Vagina (tissue), 2 donors: ENCODE measurements at places on chromosomes 2 and 18. TPM values are rescaled to one million over a fixed set of nuclear protein-coding genes. Genes with fewer than 3 reads are reported as not detected.

The TMEM178A gene
- total RNA-seq = 2.0 TPM

The ANKRD62 gene
- 1.2 TPM for total RNA-seq

The DSEL gene
- 7.6 TPM for total RNA-seq

The CAPN10 gene
- total RNA-seq = 14.2 TPM

The ERFE gene
- total RNA-seq = not detected

The NYAP2 gene
- total RNA-seq = 0.25 TPM

The FNDC4 gene
- total RNA-seq = 18.2 TPM

The GAL3ST2 gene
- 0.98 TPM for total RNA-seq

The LTBP1 gene
- total RNA-seq = 48.4 TPM

DNA sequence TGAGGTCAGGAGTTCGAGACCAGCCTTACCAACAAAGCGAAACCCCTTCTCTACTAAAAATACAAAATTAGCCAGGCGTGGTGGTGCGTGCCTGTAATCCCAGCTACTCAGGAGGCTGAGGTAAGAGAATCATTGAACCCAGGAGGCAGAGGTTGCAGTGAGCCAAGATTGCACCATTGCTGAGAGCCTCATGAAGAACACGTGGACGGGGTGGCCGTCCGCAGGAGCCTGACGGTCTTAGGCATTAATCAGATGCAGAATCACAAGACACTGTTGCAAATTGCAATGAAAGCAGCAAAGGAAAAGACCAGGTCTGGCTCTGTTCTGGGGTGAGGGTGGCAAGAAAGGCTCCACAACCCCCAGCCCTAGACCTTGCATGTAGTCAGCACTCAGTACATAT lies 104.0 kb upstream of the SLC66A3 start:
- H3K27me3 ChIP-seq = no peaks in the 10 kb centered on the region
- H3K27ac ChIP-seq = no peak overlapping the region
- H3K36me3 ChIP-seq = no peaks in the 10 kb centered on the region

GRCh38 chr2:164055623-164056022 lies 319.8 kb upstream of the FIGN start:
- no peak overlapping the region for H3K4me3 ChIP-seq
- DNase-seq = no peak
- H3K36me3 ChIP-seq = no peaks in the 10 kb centered on the region
- no peaks in the 10 kb centered on the region for H3K4me1 ChIP-seq
- H3K27ac ChIP-seq = no peak overlapping the region

DNA sequence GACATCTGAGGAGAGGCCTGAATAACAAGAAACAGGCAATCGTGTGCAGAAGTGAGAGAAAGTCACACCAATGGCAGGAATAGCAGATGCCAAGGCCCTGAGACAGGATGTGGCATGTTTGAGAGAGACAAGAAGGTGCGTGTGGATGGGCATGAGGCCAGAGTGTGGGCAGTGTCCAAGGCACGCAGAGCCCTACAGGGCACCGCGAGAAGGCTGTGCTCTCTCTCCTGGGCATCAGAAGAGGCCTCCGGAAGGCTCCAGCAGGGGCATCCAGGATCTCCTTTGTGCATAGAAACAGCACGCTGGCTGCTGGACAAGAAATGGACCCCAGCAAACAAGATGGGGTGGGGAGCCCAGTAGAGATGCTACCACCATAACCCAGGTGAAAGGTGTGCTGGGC lies 239.0 kb upstream of the RAB6C start:
- no peak for DNase-seq
- no peaks in the 10 kb centered on the region for H3K4me1 ChIP-seq
- no peak overlapping the region for H3K27ac ChIP-seq

GRCh38 chr2:67579216-67579615 lies 182.1 kb downstream of the ETAA1 start:
- no peak overlapping the region for H3K27ac ChIP-seq
- no peak for DNase-seq
- H3K4me1 ChIP-seq = no peaks in the 10 kb centered on the region
- H3K4me3 ChIP-seq = no peak overlapping the region
- H3K36me3 ChIP-seq = no peaks in the 10 kb centered on the region

GRCh38 chr18:46910856-46911255 lies 6.5 kb downstream of the PIAS2 start:
- H3K27ac ChIP-seq = no peak overlapping the region
- DNase-seq = no peak
- H3K36me3 ChIP-seq = no peaks in the 10 kb centered on the region
- H3K4me3 ChIP-seq = no peak overlapping the region
- H3K4me1 ChIP-seq = peaks cover 9% of the 10 kb centered on the region

DNA sequence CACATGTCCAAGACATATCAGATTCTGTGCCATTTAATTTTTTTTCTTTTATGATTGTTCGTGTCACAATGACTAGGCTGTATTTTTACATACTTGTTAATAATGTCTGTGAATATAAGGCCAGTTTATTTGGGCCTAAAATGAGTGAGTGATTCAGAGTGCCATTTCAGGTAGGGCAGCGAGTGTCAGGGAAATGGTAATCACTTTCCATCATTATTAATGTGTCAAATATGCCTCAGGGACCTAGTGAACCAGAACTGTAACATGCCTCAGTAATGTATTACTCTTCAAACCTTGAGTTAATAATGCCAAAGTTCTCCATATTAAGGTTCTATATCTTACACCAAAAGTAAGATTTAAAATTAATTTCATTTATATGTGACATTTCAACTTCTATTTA lies 8.6 kb downstream of the FAM171B start:
- no peak overlapping the region for H3K4me3 ChIP-seq
- no peak overlapping the region for H3K27ac ChIP-seq
- H3K36me3 ChIP-seq = no peaks in the 10 kb centered on the region
- no peaks in the 10 kb centered on the region for H3K4me1 ChIP-seq
- no peaks in the 10 kb centered on the region for H3K27me3 ChIP-seq
- no peak for DNase-seq

DNA sequence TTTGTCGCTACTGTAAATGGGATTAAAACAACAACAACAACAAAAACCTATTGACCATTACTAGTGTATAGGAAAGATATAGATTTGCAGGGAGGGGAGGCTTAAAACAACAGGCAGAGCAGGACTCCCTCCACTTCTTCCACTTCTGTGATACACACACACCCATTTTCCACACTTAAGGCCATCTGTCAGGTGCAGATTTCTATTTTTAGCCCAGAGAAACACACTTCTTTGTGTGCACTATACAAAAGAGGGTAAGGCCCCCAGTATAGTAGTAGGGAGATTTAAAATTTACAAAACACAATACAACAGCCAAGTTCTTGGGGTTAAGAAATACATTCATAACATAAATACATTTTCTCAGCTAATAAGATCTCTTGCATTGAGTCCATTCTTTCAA lies 22.4 kb downstream of the PTPN2 start:
- no peaks in the 10 kb centered on the region for H3K27me3 ChIP-seq
- peaks cover 12% of the 10 kb centered on the region for H3K4me1 ChIP-seq
- no peaks in the 10 kb centered on the region for H3K36me3 ChIP-seq
- no peak overlapping the region for H3K27ac ChIP-seq

GRCh38 chr2:121297217-121297830 lies 12.3 kb upstream of the TFCP2L1 start:
- no peaks in the 10 kb centered on the region for H3K4me1 ChIP-seq
- H3K27ac ChIP-seq = no peak overlapping the region
- DNase-seq = no peak
- H3K4me3 ChIP-seq = no peak overlapping the region

- no peaks in the 10 kb centered on the region for H3K4me1 ChIP-seq
- DNase-seq = no peak
- H3K4me3 ChIP-seq = no peak overlapping the region
- H3K36me3 ChIP-seq = no peaks in the 10 kb centered on the region
- no peak overlapping the region for H3K27ac ChIP-seq
- no peaks in the 10 kb centered on the region for H3K27me3 ChIP-seq
These were observed 127.6 kb downstream of the PHLPP1 start for GRCh38 chr18:62842898-62843297.

DNA sequence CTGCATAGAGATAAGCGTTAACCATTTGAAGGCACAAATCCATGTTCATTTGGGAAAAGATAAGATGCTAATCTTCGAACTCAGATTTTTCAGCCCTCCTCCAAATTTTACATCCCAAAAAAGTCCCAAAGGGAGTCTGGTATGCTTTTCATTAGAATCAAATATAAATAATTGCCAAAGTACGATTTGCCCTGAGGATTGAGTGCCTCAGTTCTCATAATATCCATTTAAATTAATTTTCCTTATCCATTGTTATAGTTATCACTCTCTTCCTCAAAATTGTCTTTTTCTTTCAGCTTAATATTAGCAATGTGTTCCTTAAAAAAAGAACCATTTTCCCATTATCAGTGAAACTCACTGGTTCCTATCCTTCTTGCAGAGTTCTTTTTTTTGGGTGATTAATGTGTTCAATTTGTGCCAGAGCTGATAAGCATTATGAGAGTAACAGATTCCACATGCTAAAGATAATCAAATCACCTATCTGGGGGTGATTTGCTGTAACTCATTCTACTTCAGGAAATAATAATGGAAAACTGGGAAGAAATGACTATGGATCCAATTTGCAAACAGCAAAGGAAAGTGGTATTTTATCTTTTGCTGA lies 686 bp downstream of the HNMT start:
- DNase-seq = no peak
- H3K36me3 ChIP-seq = no peaks in the 10 kb centered on the region
- H3K4me1 ChIP-seq = peaks cover 11% of the 10 kb centered on the region
- H3K27me3 ChIP-seq = no peaks in the 10 kb centered on the region
- H3K27ac ChIP-seq = peak overlapping the region; percentile 88

- H3K36me3 ChIP-seq = peaks cover 4% of the 10 kb centered on the region
- no peaks in the 10 kb centered on the region for H3K27me3 ChIP-seq
- peaks cover 9% of the 10 kb centered on the region for H3K4me1 ChIP-seq
- DNase-seq = no peak
These were observed 116.8 kb downstream of the GBX2 start for GRCh38 chr2:236051351-236051750.

DNA sequence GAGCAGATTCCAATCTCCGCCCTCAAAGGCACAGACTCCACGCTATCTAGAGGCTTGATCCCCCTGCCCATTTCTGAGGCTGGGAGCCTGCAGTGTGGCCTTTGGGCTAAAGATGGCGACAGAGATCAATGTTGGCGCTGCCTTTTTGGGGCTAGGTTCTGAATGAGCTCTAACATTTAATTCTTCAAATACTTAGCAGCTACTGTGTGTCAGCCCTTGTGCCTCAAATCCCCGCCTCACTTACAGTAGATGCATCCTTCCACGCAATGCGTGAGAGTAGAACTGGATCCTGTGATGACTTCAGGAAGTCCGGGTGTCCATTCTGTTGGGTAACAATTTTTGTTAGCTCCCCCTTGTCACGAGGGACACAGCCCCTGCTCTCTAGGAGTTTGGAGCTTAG lies 12.4 kb downstream of the IL1F10 start:
- DNase-seq = no peak
- no peaks in the 10 kb centered on the region for H3K4me1 ChIP-seq
- no peaks in the 10 kb centered on the region for H3K27me3 ChIP-seq
- no peak overlapping the region for H3K4me3 ChIP-seq
- H3K27ac ChIP-seq = no peak overlapping the region

DNA sequence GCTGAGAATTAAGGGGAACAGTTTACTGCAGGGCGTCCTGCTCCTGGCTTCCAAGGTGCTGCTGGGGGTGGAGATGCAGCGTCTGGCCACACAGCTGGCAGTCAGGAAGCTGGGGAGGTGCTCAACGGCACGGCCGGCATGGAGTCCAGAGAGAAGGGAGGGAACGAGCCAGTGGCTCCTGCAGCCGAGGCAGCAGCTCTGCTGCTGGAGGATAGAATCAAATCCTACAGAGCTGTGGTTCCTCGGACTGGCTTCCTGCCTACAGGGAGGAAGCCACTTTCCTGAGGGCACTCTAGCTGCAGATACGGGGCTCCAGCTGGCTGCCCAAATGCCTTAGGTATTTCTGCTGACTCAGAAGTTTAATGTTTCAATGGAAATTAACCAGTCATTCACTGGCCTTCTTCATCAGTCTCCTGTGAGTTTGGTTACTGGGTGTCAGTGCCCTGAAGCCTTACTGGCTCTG lies 266.3 kb downstream of the TWIST2 start:
- peak overlapping the region; percentile 28 for H3K27ac ChIP-seq
- DNase-seq = no peak
- no peak overlapping the region for H3K4me3 ChIP-seq
- H3K4me1 ChIP-seq = peaks cover 22% of the 10 kb centered on the region
- peaks cover 7% of the 10 kb centered on the region for H3K36me3 ChIP-seq

GRCh38 chr2:63663013-63663864 lies 74.5 kb downstream of the MDH1 start:
- no peak overlapping the region for H3K27ac ChIP-seq
- H3K4me1 ChIP-seq = no peaks in the 10 kb centered on the region
- no peak overlapping the region for H3K4me3 ChIP-seq
- H3K36me3 ChIP-seq = no peaks in the 10 kb centered on the region
- H3K27me3 ChIP-seq = no peaks in the 10 kb centered on the region
- no peak for DNase-seq

GRCh38 chr2:160392201-160392600 lies 101.4 kb downstream of the RBMS1 start:
- H3K4me1 ChIP-seq = peaks cover 98% of the 10 kb centered on the region
- H3K36me3 ChIP-seq = no peaks in the 10 kb centered on the region
- H3K27ac ChIP-seq = no peak overlapping the region
- no peak for DNase-seq
- H3K27me3 ChIP-seq = no peaks in the 10 kb centered on the region
- no peak overlapping the region for H3K4me3 ChIP-seq

DNA sequence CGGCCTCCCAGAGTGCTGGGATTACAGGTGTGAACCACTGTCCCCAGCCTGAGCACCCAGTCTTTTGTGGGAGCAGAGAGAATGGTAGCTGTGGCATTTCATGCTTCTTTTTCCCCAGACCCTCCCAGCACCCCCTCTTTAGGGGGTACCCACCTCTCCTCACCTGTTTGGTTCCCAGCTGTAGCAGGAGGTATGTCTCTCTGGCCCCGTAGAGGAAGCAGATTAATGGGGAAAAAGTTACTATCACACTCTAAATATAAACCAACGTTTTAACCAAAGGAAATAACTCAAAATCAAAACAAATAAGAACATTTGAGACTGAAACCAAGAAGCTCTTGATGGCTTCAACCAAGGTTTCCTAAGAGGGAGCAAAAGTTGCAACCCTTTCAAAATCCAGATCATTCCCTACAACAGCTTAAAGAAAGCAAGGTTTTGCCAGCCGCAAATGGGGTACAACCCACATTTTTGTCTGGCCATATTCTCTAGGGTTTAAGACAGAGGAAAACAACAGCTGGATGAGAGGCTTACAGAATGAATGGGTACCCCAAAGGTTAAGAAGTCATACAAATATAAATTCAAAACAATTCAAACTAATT lies 8.0 kb downstream of the RNF125 start:
- H3K27ac ChIP-seq = no peak overlapping the region
- no peak overlapping the region for H3K4me3 ChIP-seq
- no peaks in the 10 kb centered on the region for H3K36me3 ChIP-seq
- DNase-seq = no peak
